ENCODE measurements at places on chromosomes 4 and X. TPM values are rescaled to one million over a fixed set of nuclear protein-coding genes. Genes with fewer than 3 reads are reported as not detected.

The NLGN4X gene
- total RNA-seq = under 0.01 TPM

The HSFX4 gene
- total RNA-seq = not detected

The NDST3 gene
- not detected for total RNA-seq

The MSMO1 gene
- 82.0 TPM for total RNA-seq

The ZNF182 gene
- 3.0 TPM for total RNA-seq

The GLRA2 gene
- not detected for total RNA-seq

The TBL1X gene
- total RNA-seq = 23.7 TPM

The FGFBP1 gene
- total RNA-seq = not detected

The MAGEC3 gene
- not detected for total RNA-seq

The BCORL1 gene
- total RNA-seq = 4.2 TPM

The SPOCK3 gene
- 0.17 TPM for total RNA-seq

The ARX gene
- total RNA-seq = not detected

The PF4V1 gene
- 0.58 TPM for total RNA-seq

The SPATA18 gene
- 44.8 TPM for total RNA-seq

The NXF2 gene
- total RNA-seq = not detected

The RAP2C gene
- 23.7 TPM for total RNA-seq

The AFP gene
- total RNA-seq = 0.15 TPM

The SHISA3 gene
- total RNA-seq = 0.17 TPM

The SSX3 gene
- total RNA-seq = not detected

The TSC22D3 gene
- 19.5 TPM for total RNA-seq

The MMRN1 gene
- not detected for total RNA-seq

The ABCG2 gene
- total RNA-seq = 1.0 TPM

The MAMLD1 gene
- total RNA-seq = 1.3 TPM

The MAB21L2 gene
- total RNA-seq = 0.66 TPM

The BTK gene
- 0.15 TPM for total RNA-seq

The UBE2D3 gene
- total RNA-seq = 454 TPM

The EXOC1L gene
- total RNA-seq = not detected
